ENCODE measurements at places on chromosomes 2 and 18.

- no peak for DNase-seq
Observed at GRCh38 chr2:225108805-225109204, 66.5 kb upstream of the DOCK10 start.

GRCh38 chr2:190093793-190094192 lies 31.3 kb upstream of the MSTN start:
- DNase-seq: no peak

GRCh38 chr18:55983433-55983832 lies 395.4 kb upstream of the TCF4 start:
- DNase-seq: no peak

DNA sequence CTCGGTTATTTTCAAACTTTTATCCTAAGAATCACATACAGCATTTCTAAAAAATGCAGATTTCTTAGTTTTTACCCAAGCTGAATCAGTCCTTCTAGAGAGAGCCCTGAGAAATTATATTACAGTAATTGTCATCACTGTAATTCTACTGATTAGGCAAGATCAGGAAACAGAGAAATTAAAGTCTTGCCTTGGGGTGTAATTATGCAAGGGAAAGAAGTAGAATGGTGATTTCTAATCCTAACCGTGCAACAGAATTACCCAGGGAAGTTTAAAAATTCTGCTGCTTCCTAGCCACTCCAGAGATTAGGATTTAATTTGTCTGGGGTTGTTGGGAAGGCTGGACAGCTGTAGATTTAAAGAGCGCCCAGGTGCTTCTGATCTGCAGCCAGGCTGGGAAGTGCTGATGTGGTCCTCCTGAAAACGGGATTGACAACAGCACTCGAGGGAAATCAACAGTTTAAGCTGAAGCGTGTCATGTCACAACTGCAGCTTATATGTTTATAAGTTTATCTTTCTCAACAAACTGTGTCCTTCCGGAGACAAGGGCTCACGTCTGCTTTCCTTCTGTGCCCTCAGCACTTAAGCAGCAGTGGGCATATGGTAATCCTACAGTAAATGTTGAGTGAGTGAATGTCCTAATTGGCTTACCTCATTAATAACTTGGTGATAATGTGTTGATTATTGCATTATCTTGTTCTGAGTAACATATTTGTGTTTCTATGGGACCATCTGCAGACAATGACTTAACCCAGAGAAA lies 671.9 kb upstream of the SOX11 start:
- DNase-seq: no peak

All from NCI-H2107 (cell line).